ENCODE measurements at places on chromosomes 2 and 18.

DNA sequence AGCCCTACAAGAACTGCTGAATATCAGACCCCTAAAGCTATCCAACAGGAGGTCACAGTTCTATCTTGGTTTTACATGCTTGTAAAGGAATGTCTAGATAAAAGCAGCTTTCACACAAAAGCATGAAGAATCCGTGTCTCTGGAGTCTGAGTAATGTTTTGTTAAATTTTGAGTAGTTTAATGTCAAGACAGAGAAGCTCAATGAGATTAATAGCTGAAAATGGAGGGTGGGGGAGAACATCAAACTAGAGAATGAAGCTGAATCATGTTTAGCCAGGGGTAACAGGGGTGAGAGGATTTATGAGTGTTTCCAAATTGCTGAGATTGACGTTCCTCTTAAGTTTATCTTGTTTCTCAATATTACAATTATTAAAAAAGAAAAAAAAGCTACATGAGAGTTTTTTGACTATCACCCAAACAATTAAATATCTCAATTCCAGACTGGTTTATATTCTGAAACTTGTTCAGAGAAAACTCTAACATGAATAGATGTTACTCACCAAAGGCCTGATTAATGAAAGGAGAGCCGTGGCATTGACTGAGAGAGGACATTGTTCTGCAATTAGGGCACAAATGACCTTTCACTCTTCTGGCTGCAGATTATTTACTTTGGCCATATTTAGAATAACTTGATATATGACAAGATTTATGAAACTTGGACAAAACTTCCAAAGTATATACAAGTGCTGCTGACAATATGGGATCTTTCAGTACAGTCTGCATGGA, 266.4 kb upstream of the ETAA1 start:
- DNase-seq: no peak

DNA sequence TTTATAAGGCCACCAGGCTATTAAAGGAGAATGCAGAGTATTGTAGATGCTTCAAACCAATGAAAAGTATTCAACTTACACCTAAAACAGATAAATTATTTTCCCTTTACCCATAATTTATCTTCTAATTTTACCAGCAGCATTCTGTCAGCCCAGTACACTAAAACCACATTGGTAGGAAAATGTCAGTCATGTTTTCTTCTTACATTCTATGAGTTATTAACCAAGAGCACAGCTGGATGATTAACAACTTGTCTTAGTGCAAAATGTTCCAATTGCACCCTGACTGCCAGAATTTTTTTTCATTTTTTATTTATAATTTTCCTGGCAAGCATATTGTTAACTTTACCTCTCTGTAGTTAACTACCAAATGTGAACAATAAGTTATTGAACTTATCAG, 79.0 kb upstream of the WDR75 start:
- DNase-seq: no peak

DNA sequence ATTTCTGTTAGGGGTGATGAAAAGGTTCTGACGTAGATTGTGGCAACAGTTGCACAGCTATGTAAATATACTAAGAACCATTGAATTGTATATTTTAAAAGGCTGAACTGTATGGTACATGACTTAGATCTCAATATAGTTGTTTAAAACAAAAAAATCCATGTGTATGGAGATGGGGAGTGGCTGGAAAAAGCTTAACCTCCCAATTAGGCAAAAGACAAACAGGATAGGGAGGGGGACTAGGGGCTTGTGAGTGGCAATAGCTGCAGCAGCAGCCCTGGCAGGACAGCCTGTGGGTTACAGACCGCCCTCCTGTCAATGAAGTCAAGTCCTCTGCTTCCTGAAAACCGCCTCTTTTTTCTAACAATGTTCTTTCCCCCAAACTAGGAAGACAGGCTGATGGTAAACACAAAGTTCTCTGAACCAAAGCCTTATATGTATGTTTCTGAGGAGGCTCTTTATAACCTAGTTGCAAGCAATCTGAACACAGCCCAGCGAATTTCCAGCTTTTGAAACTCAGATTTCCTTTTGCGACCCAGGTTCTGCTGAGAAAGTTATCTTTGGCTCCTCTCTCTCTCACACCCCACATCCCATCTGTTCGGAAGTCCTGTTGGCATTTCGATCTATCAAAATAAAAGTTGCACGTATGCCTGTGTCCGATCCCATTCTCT, 10.3 kb downstream of the ATP8B1 start:
- DNase-seq: no peak

GRCh38 chr2:213923543-213923942, 487.3 kb upstream of the VWC2L start:
- DNase-seq: no peak

DNA sequence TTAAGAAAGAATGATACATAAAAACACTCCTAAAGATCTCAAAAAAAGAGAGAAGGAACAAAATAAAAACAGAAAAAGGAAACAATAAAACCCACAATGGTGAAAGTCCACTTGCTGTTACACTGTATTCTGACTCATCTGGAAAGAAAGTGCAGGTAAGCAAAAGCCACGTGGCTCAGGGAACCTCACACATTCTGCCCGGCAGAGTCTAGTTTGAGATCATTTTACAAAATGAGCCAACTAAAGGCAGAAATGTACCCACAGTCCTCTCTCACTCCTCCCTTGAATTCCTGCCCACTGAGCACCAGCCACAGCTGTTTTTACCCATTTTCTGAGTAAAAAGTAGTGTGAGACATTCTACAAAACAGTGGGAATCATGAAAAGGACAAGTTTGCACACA, 10.0 kb downstream of the KCNH7 start:
- DNase-seq: no peak

- DNase-seq: no peak
Measured at GRCh38 chr18:27887711-27888495, 289.0 kb downstream of the CDH2 start.

DNA sequence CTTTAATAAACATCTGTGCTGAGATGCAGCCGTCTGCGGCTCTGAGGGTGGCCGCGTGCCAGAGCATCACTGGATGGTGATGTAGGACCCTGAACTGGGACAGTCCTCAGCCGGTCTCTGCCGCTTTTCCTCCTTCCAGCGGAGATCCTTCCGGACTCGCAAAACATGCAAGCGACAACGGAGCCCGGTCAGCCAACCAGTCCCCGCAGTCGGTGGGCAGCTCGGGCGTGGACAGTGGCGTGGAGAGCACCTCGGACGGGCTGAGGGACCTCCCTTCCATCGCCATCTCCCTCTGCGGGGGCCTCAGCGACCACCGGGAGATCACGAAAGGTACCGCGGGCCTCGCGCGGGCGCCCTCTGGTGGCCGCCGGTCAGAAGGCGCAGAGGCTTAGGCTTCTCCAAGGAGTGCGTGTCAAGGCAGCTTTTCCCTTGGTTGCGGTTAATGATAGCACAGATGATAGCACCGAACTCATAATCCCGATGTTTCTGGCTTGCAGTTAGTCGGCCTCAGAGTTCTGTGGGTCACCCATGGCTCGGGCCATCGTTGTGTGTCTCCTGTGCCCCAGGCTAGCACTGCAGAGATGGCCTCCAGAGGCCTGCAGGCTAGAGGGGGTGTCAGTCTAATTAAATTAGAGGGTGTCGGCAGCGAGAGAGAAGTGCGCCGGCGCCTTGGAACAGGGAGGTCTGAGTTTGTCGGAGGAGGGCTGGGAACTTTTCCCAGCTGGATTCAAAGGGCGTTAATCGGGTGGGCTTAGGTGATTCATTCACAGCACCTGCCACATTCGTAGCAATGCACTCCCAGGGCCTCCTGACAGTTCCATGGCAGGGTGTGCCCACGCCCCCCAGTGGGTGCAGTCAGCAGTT, 38.5 kb downstream of the LPIN1 start:
- peak; percentile 9 for DNase-seq

DNA sequence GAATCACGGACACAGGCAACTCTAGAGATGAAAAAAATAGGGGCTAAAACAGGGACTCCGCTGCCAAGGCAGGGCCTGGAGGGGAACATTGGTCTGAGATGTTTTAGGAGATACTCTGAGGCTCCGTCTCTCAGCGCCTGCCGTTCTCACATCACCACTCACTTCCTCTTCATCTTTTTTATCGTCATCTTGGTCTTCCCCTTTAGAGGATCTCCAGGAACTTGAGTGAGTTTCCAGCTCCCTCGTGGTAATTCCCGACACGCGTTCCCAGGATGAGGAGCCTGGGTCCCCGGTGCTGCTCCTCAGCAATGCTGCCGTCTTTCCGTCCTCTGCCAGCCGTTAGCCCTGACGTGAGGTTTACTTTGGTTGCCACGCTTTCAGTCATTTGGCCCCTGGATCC, 16.1 kb downstream of the MLPH start:
- no peak for DNase-seq

DNA sequence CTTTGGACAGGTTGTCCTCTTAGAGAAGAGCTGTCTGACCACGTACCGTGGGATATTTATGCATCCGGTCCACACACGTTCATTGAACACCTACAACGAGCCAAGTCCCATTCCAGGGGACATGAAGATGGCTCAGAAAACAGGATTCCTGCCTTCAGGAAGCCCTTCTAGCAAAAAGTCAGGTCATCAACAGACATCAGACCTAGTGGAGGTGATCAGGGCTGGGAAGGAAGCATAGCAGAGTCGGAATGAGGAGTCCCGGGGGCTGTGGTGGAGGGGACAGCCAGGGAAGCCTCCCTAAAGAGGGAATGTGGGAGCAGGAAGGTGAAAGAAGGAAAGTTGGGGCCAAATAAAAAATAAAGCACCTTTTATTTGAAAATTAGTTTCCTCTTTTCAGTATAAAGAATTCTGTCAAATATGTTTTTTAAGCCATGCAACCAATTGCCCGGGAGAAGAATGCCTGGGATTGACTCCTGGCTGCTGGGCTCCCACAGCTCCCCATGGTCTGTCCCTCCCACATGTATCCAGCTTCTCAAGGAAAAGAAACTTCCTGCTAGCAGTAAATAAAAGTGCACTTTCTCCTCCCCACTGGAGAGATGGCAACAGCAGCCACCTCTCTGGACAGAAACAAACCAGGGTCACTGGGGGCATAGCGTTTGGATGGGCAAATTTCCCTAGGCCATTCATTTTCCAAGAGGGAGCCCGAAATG, 144.8 kb downstream of the SMAD7 start:
- DNase-seq: no peak

DNA sequence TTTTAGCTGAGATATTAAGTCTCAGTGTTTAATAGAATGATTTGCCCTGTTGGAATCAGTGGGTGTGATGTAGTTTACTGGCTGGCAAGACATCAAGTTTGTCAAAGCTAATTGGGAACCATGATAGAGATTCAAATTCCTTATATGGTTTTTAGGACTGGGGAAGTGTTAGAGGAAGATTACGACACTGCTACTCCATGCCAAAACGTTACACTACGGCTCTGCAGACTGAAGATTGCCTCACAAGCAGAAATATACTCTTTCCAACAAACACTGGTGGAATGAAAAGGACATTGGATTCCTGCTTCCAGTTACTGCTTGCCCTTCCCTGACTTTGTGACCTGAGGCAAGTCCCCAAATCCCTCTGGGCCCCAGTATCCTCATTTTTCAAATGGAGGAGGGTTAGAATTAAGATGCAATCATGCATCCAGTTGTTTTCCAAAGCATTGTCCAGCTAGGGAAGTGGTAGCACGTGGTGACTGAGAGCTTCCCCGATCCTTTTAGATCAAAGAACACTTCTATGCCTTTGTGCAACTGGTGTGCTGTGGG, 147.6 kb downstream of the CDC42EP3 start:
- DNase-seq: no peak

DNA sequence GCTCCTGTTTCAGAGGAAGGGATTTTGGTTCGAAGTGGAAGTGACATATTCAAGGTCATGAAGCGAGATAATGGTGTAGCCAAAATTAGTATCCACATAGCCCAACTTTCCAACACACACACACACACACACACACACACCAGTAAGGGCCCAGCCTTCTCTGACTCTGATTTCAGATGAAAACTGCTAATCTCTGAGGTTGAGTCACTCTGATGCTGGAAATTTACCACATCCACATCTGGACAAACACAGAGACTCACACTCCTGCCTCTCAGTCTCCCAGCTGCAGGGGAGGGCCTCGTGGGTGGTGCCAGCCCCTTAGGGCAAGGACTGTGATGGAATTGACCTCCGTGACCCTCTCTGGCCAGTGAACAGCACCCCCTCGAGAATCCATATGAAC, 29.0 kb upstream of the SLC35F6 start:
- no peak for DNase-seq

- DNase-seq: no peak
Measured at GRCh38 chr2:29522951-29523669, 398.3 kb downstream of the ALK start.

DNA sequence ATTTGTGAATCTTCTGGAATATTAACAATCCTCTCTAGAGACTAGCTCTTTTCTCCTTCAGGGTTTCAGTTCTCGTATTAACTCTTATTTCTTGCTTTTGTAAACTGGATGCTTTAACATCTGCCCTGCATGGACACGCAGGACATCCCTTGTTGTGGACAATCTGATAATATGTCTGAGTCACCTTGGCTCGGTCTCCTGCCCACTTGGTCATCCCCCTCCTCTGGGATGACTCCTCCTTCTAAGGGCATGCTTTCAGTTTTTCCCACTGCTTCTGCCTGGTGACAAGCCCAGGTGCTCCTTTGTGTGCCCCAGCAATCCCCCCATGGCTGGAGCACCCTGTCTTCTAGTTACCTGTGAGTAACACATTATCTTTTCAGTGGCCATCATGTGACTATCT, 460.5 kb downstream of the DSC3 start:
- DNase-seq: no peak

- DNase-seq: no peak
Measured at GRCh38 chr2:234993541-234993981, 41.7 kb downstream of the SH3BP4 start.

- DNase-seq: no peak
Measured at GRCh38 chr2:143891879-143892308, 628.0 kb downstream of the ZEB2 start.

DNA sequence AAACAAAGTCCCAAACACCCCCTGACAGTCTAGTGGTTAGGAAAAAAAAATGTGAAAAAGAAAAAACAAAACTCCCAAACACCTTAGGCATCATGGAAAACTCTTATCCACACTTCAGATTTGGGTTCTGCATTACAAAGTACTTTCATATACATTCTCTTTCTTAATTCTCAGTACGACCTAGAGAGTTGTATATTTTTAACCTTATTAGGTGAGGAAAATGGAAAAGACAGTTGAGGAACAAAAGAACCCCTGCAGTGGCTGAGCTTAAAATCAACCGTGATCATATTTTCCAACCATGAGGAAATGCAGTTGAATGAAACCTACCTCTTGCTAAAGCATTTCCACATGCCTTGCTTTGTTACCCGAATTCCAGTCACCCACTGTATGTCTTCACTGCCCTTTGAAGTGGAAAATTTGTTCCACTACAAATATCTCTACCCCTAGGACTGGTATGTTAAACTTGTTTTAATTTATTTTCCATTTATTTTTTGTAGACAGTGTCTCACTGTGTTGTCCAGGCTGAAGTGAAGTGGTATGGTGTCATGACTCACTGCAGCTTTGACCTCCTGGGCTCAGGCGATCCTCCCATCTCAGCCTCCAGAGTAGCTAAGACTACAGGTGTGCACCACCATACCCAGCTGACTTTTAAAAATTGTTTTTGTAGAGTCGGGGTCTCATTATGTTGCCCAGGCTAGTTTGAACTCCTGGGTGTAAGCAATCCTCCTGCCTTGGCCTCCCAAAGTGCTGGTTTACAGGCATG, 56.9 kb upstream of the LPIN2 start:
- no peak for DNase-seq

GRCh38 chr2:23631389-23631788, 246.4 kb downstream of the KLHL29 start:
- no peak for DNase-seq
